ENCODE measurements at places on chromosomes 3 and 15.

GRCh38 chr15:63292771-63293170, 15.4 kb downstream of the APH1B start:
- no peak for DNase-seq

GRCh38 chr3:178671377-178671776, 135.1 kb downstream of the KCNMB2 start:
- DNase-seq: no peak

- no peak for DNase-seq
Observed at GRCh38 chr15:57227899-57228298, 148.4 kb upstream of the CGNL1 start.

- no peak for DNase-seq
Observed at GRCh38 chr15:99172171-99172570, 67.3 kb downstream of the SYNM start.

- DNase-seq: no peak
Observed at GRCh38 chr3:123423031-123423430, 25.9 kb downstream of the ADCY5 start.

DNA sequence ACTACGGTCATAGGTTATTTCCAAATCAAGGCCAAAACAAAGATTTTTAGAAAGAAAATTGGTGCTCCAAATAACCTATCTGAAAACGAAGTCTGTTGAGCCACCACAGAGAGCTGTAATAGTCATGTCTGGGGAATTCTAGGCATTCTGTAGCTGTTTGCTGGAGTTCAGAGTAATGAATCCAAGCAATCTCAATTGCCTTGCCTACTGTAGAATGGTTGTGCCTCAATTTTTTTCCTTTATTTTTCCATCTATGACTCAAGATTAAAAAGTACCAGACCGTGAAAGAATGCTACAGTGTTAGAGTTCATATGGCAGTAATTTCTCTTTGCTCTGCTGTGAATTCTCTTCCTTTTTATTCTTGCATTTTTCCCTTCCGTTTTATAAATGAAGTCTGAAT, 1007.2 kb upstream of the ALCAM start:
- DNase-seq: peak; percentile 90

GRCh38 chr3:172110127-172110779, 70.9 kb downstream of the FNDC3B start:
- DNase-seq: no peak

DNA sequence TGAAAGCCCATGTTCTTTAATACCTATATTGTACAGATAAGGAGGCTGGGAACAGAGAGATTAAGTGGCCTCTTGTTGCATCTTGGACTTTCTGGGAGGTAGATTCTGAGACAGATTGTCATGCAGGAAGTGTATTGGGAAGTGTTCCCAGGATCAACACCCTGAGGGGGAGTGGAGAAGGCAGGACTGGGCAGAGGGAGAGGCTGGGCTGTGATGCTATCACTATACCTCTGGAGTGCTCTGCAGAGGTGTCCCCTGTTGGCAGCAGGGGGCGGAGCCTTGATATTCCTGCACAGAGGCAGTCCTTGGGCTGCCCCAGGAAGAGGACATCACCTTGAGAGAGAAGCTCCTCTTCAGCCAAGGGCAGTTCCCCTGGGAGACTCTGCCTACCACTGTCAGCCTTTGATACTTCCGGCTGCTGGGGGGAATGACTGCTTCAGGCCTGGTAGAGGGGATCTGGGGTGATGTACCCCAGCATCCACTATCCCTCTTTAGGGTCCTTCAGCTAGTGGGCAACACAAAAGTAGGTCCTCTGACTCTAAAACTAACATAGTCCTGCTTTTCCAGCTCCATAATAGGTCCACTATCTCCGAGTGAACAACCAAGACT, 97.4 kb upstream of the RNU6-1 start:
- no peak for DNase-seq

GRCh38 chr3:149010966-149011365, 19.6 kb downstream of the GYG1 start:
- no peak for DNase-seq

- peak; percentile 49 for DNase-seq
Observed at GRCh38 chr3:190718671-190719070, 143.8 kb downstream of the GMNC start.

- no peak for DNase-seq
Observed at GRCh38 chr3:13565581-13566452, 16.9 kb downstream of the FBLN2 start.

GRCh38 chr3:191987831-191988350, 526.9 kb downstream of the PYDC2 start:
- DNase-seq: no peak

GRCh38 chr15:91488452-91488851, 365.1 kb upstream of the SLCO3A1 start:
- DNase-seq: no peak

DNA sequence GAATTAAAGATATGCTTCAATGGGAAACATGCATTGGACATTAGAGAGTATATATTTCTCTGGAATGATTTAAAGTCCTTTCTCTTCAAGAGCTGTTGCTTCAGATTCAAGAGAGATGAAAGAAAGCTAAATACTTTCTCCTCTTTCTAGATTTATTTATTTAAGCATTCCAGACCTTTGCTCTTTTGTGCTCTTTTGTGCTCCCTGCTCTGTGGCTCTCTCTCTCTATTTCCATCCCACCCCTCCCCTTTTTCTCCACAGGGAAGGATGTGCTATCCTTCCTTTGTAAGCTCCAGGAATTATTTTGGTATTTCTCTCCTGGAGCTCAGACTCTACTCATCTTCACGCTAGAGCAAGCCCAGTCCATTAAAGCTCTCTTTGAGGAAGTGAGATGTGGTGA, 871.9 kb upstream of the GBE1 start:
- DNase-seq: no peak

DNA sequence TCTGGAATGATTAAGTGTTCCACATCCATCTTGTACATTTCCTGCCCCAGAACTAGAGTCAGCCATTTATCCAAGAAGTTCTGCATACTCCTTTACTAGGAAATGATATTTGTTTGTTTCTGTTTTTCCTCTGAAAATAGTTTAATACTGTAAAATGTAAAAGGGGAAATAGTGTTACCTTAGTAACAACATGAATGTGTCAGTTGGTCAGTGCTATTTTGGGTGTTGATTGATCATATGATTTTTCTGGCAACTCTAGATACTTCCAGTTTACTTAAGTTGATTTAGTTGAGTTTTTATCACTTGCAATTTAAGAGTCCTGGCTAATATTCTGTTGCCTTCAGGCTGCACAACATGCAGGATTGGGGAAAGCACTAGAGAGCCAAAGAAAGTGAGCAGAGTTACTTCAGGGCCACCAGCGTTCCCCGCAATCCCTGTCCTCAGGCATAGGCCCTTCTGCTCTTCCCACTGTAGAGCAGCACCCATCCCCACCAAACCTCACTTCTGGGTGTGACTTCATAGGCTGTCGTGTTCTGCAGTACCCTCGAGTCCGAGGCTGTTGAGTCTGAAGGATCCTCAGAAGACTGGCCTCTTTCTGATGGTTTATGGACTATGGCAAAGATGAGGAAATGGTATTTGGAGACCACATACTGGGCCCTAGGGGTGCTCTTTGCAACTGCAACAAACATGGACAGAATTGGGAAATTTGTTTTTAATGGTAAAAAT, 69.0 kb downstream of the CHD2 start:
- DNase-seq: no peak

DNA sequence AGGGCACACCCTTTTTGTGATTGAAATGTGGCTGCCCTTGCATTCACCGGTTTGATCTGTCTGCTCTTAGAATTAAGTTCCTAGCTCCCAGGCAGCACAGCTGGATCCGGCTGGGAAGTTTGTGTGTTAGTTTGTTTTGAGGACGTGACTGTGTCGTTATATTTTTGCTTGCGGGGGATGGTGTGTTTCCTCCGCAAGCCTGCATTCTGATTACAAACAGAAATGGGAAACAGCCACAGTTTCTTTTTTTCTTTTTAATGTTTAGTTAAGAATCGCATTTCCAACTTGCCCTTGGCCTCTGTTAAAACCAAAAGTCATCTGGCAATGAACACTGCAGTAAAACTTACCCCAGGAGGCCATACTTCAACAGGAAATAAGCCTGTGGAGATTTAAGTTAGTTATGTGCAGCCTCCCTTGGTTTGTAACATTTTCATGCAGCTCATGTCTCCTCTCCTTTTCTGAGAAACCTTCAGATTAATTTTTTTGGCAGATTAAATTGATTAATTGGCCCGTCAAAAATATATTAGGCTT, 888 bp downstream of the TMOD3 start:
- DNase-seq: peak; percentile 41

DNA sequence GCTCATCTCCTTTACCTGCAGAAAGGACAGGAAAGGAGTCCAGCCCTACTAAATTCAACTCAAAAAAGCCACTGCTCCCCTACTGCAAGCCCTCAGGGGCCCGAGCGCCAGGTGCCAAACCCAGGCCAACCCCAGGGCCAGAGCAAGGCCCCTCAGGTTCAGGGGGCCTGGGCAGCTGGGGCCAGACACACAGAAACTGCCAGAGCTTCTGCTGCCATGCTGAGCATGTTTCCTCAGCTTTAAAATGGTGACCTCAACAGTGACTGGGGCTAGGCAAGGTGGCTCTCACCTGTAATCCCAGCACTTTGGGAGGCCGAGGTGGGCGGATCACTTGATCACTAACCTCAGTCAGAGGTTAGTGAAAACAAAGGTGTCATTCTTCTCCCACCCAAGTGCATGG, 38.8 kb downstream of the KLHL25 start:
- DNase-seq: no peak

DNA sequence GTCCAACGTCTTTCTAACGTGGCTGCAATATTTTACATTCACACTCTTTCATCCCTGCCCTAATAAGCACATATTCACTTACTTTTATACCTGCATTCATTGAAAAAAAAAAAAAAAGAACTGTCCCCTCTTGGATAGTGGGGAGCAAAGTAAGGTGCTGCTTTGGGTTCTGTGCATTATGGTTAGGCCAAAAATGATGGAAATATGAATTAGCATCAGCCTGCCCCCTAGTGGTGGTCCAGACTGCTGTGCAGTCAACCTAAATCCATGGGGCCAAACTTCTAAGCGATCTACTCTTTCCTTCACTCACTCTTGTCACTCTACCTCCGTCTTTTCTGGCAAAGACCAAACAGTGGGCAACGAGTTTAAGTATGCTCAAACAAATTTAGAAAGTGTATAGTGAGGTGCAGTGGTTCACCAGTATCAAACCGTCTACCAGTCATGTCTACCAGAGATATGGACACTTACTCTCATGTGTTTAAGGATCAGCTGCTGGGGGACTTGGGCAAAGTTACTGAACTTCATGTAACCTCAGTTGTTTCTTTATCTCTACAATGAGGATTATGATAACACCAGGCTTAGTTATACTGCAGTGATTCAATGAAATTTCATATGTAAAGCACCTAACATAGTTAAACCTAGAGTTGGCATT, 61.5 kb upstream of the GRM7 start:
- DNase-seq: no peak

GRCh38 chr3:49929291-49930167, at the start of gene MON1A:
Gene MON1A, minus strand, starts transcription at chr3:49929811. Its CDS starts 16,465 bp downstream, at chr3:49913346.
- DNase-seq: peak; percentile 73

DNA sequence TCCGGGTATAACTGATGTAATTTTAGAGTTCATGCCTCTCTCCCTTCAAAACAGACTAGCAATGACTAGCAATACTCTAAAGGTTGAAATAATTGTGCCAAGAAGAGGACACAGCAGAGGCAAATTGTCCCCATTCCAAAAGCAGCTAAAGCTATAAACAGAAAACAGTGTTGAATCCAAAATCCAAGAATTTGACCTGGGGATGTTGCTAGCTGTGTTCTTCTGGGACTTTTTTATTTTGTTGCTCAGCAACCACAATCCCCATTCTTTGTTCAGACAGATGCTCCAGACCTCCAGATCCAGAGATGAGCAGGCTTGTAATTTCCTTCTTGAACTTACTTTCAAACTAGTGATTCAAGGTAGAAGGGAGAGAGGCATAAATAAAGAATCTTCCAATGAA, 191.5 kb downstream of the FOXB1 start:
- no peak for DNase-seq

GRCh38 chr3:193938613-193939012, 197.3 kb upstream of the HES1 start:
- no peak for DNase-seq

DNA sequence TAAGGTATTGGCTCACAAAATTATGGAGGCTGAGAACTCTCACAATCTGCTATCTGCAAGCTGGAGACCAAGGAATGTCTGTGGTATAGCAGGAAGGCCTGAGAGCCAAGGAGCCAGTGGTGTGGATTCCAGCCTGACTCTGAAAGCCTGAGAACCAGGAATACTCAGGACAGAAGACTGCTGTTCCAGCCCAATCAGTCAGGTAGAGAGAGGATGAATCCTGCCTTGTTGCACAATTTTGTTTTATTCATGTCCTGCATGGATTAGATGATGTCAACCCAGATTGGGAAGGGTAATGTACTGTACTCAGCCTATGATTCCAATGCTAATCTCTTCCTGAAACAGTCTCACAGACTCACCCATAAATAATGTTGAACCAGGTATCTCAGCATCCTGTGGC, 312.4 kb upstream of the KCNMB2 start:
- no peak for DNase-seq

- DNase-seq: no peak
Observed at GRCh38 chr3:148735597-148735996, 37.9 kb downstream of the AGTR1 start.

GRCh38 chr3:191721390-191721861, 260.5 kb downstream of the PYDC2 start:
- no peak for DNase-seq
